ENCODE measurements at places on chromosomes 3 and 15.

DNA sequence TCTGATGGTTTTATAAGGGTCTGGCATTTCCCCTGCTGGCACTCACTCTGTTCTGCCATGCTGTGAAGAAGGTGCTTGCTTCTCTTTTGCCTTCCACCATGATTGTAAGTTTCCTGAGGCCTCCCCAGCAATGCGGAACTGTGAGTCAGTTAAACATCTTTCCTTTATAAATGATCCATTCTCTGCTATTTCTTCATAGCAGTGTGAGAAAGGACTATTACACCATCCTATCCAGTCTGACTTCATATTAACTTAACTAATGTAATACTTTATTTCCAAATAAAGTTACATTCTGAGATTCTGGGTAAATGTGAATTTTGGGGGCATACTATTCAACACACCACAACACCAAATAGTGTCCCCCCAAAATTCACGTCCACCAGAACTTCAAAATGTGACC, 22.2 kb upstream of the MAP3K13 start:
- DNase-seq: no peak

- peak; percentile 17 for DNase-seq
These were observed 199.7 kb downstream of the ARRDC4 start for GRCh38 chr15:98160236-98160635.

GRCh38 chr15:78906316-78906620, 33.6 kb downstream of the MORF4L1 start:
- DNase-seq: no peak

- no peak for DNase-seq
These were observed 18.0 kb downstream of the MTMR10 start for GRCh38 chr15:30973379-30973778.

- DNase-seq: no peak
These were observed 25.1 kb upstream of the FSIP1 start for GRCh38 chr15:39807791-39808190.

DNA sequence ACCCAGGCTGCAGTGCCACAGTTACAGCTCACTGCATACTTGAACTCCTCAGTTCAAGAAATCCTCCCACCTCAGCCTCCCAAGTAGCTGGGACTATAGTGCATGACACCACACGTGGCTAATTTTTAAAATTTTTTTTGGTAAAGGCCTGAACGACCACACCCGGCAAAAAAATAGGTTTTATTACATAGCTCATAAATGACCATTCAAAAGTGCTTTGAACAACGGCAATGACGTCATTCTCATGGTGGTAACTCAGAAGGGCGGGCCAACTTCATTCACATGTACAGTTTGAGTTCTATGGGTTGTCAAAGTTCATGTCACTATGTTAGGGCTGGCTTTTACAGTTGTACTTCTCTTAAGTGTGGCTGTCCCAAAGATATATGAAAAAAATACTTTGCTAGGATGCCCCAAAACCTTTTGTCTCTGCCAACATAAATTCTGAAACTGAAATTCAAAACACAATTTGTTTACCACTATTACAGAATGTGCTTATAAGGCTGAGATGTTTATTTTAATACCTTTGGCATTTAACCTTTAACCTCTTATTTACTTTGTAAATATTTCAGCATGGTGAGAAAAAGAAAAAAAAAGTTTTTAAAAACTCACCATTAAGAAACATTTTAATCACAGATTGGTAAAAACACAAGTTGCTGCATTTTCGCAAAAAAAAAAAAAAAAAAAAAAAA, 6.2 kb downstream of the MYO1E start:
- DNase-seq: no peak

GRCh38 chr3:190865828-190866227, 3.3 kb upstream of the GMNC start:
- DNase-seq: no peak

DNA sequence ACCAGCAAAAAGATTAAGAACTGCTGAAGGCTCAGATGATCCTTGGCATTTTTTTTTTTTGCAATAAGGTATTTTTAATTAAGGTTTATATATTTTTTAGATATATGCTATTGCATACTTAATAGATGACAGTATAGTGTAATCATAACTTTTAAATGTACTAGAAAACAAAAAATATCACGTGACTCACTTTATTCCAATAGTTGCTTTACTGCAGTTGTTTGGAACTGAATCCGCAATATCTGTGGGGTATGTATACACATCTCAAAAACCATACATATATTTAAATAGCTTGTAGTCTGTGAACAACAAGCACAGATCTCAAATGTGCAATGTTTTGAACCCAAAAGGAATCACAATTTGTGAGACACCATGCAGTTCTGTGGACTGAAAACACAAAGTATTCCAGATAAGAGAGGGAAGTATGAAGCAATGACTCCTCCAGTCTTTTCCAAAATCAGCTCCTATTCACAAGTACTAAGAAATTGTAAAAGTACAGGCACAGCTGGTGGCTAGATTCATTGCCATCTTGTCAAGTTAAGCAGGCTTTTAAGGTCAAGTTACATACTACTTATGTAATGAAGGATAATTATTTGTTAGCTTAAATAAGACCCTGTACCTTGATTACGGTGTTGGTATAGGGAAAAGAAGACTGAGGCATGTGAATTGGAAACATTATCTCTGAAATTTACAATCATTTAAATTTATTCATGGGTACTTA, 331.1 kb downstream of the TBC1D5 start:
- no peak for DNase-seq

- no peak for DNase-seq
These were observed 36.5 kb downstream of the GMNC start for GRCh38 chr3:190826018-190826417.

- DNase-seq: no peak
These were observed 186.1 kb downstream of the FMN1 start for GRCh38 chr15:33008284-33008995.

- no peak for DNase-seq
These were observed 143.5 kb upstream of the NECTIN3 start for GRCh38 chr3:110928016-110928662.

- DNase-seq: no peak
These were observed 99.4 kb downstream of the DHX36 start for GRCh38 chr3:154224866-154225265.

DNA sequence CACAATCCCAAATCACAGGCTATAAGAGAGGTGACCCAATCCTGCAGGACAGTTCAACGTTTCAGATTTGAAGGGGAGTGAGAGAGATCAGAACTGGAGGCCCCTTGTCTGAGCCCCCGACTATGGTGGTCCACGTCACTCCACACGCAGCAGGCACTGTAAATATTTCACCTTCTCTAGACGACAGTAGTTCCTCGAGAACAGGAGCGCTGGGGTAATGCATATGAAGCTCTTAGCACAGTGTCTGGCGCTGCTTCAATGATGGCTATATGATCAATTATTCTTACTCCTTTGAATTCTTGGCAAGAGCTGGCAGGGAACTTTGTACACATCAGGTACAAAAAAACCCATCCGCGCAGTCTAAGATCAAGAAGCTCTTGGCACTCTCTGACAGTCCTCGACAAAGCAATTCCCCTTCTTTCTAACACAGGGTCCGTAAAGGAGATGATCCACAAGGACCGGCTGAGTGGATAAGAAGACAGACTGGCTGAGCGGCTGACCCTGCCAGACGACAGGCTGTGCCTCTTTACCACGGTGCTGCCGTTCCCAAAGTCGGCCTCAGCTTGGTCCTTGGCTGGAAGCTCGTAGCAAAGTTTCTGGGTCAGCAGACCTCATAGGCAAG, 522 bp upstream of the NRROS start:
- no peak for DNase-seq

DNA sequence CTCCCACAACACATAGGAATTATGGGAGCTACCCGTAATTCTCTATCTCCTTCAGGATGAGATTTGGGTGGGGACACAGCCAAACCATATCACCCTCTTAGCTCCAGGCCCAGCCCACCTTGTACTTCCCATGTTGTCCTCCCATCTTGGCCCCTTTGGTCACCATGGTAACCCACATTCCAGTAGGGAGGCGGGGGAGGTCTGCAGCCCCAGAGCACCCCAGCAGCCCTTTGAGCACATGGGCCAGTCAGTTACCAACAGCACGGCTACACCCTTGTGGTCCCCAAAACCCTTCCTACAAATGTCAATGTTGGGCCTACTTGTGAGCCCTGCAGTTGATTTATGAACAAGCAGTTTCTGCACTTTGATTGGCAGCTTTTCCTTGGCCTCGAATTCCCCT, 84.5 kb downstream of the LRRK1 start:
- DNase-seq: no peak

- DNase-seq: peak; percentile 73
These were observed 17.8 kb downstream of the EDEM1 start for GRCh38 chr3:5205165-5205941.

GRCh38 chr3:62109534-62109933, 263.8 kb downstream of the FEZF2 start:
- DNase-seq: no peak

DNA sequence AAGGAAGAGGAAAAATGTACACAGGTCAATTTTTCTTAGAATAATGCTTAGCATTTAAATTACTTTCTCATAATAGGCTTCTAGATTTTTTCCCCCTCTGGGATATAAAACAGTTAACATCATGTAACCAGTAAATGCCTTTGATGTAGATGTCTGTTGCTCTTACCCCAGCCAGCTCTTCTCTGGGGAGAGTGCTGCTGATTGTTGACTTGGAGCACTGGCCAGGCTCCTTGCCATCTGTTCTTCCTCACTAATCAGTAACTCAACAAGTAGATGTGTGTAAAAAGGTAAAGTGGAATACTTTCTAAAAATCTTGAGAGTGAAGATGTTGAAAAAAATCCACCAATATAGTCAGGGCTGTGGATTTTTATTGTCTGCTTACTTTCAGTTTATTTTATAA, 42.2 kb downstream of the RIOX2 start:
- DNase-seq: no peak

DNA sequence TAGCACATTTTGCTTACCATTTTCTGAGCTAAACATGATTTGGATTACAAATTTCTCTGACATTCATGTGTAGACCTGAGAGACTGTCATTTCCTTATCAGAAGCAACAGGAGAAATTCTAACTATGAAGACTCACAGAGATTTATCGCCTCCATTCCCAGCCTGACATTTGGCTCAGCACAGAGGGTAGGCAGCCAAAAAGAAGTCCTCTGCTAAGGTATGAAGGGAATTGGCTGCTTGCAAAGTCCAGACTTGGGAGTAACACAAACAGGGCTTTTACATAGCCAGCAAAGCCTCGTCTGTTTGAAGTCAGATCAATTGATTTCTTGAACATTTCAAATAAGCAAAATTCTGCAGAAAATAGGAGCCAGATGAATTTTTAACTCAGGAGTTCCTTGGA, 57.0 kb upstream of the CMSS1 start:
- DNase-seq: no peak

DNA sequence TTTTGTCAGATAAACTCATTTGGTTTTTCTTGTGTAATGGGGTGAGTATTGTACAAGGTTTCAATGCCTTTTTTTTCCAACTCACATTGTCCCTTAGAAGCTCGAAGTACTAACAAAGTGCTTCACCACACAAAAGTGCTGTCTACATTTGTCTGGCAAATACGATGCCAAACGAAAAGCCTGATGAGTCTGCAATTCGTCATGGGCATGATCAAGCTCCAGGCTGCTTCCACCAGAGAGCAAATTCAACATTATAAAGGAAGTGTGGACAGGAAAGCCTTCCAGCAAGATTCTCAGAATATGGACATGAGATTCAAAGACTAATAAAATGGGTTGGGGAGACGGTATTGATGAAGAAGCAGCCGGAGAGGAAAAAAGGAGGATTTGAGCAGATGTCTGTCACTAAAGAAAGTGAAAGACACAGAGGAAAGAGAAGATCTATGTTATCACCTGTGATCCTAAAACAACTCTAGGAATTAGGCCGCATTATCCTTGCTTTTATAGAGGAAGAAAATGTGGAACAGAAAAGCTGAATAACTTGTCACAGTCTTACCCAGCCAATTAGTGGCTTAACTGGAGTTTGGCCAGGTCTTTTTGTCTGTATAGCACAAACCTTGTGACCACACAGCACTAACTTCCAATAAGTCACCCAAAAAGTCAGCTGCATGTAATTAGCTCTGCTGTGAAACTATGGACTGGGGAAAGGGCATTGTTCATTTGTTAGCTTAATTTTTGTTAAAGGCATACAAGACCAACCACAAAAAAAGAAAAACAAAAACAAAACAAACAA, 494.8 kb downstream of the FHIT start:
- DNase-seq: no peak

GRCh38 chr3:63303238-63303637, 25.1 kb downstream of the SYNPR start:
- no peak for DNase-seq

DNA sequence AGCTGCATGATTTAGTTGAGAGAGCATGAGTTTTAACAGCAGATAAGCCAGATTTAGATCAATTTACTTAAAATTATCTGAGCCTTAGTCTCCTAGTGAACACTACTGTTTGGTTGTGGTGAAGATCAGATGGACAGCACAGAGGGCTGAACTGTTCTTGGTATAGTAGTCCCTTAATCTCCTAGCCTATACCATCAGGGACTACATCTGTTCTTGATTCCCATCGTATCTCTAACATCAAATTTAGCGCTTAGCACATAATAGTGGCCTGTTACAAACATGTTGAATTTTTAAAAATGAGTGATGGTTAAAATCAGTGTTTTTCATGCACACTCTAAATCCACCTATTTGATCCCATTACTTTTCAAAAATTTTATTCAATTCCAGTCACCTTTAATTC, 507.7 kb downstream of the GRM7 start:
- DNase-seq: no peak

GRCh38 chr15:92050220-92050898, 196.9 kb downstream of the SLCO3A1 start:
- no peak for DNase-seq

DNA sequence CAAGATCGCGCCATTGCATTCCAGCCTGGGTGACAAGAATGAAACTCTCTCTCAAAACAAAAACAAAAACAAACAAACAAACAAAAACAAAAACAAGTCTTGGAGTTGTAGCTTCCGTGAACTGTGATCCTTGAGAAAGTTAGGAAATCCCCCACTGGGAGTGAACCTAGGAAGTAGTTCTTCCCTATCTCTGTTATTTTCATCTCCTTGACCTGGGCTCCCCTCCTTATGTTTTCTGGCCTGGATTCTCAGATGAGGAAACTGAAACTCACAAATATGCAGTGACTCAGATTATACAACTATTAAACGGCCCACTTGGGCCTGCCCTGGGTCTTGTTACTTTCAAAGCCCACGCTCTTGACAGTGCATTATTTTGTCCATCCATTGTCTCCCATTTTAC, 29.7 kb downstream of the SAXO2 start:
- DNase-seq: no peak

- DNase-seq: no peak
These were observed 59.6 kb upstream of the TSC22D2 start for GRCh38 chr3:150348500-150348899.

All from B cell (primary cell).